ENCODE measurements at places on chromosomes 16 and 17. TPM values are rescaled to one million over a fixed set of nuclear protein-coding genes. Genes with fewer than 3 reads are reported as not detected.

GRCh38 chr17:63786971-63787711 is 13.2 kb downstream of the DDX42 start:
- no peak overlapping the region for H3K4me3 ChIP-seq
- H3K36me3 ChIP-seq: peaks cover 23% of the 10 kb centered on the region
- H3K4me1 ChIP-seq: peaks cover 47% of the 10 kb centered on the region
- DNase-seq: no peak
- no peaks in the 10 kb centered on the region for H3K27me3 ChIP-seq

- no peaks in the 10 kb centered on the region for H3K27me3 ChIP-seq
- H3K36me3 ChIP-seq: no peaks in the 10 kb centered on the region
- no peak overlapping the region for H3K27ac ChIP-seq
- peaks cover 13% of the 10 kb centered on the region for H3K4me1 ChIP-seq
- no peak overlapping the region for H3K4me3 ChIP-seq
Observed at GRCh38 chr17:61532826-61533225, 58.2 kb downstream of the NACA2 start.

GRCh38 chr17:21376759-21377690 is 868 bp downstream of the KCNJ12 start:
- H3K27ac ChIP-seq: no peak overlapping the region
- DNase-seq: no peak
- no peaks in the 10 kb centered on the region for H3K36me3 ChIP-seq
- 0 out of 2 replicates have a peak overlapping the region, but pooled peaks have one; percentile 4 for H3K4me3 ChIP-seq

DNA sequence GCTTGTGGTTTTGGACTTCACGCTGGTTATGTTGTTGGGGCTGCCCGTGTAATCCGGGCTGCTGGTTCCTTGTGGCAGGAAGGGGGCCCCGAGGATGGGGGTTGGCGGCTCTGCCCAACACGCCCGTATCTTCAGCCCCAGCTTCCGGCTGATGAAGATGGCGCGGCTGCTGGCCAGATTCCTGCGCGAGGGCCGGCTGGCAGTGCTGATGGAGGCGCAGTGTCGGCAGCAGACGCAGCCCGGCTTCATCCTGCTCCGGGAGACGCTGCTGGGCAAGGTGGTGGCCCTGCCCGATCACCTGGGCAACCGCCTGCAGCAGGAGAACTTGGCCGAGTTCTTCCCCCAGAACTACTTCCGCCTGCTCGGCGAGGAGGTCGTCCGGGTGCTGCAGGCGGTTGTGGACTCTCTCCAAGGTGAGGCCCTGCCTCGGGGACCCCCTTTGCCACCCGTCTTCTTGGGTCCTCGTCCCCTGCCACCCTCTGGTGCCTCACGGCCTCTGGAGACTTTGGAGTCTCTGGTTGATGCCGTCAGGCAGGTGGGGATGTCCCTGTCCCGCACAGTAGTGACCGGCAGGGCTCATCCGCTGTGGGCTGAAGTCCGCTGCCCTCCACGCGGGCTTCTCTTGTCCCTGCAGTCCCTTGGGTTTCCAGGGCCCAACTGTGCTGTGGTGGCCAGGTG is 2.2 kb downstream of the TELO2 start:
- H3K36me3 ChIP-seq: 0 out of 3 replicates have a peak, but pooled peaks cover 20% of the 10 kb centered on the region
- no peak overlapping the region for H3K4me3 ChIP-seq
- H3K27ac ChIP-seq: no peak overlapping the region
- no peak for DNase-seq
- H3K27me3 ChIP-seq: 0 out of 2 replicates have a peak, but pooled peaks cover 2% of the 10 kb centered on the region

DNA sequence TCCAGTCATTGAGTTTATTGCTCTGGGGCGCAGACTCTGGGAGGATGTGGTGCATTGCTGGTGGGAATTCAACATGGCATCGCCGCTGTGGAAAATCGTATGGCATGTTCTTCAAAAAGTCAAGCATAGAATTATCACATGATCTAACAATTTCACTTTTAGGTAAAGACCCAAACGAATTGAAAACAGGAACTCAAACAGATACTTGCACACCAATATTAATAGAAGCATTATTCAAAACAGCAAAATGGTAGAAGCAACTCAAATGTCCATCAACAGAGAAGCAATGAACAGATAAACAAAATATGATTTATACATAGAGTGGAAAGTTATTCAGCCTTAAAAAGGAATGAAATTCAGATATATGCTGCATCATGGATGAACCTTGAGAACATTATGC is 15.9 kb downstream of the PIK3R6 start:
- no peaks in the 10 kb centered on the region for H3K27me3 ChIP-seq
- no peak overlapping the region for H3K4me3 ChIP-seq
- H3K27ac ChIP-seq: no peak overlapping the region
- H3K4me1 ChIP-seq: peaks cover 5% of the 10 kb centered on the region
- H3K36me3 ChIP-seq: no peaks in the 10 kb centered on the region
- DNase-seq: no peak

DNA sequence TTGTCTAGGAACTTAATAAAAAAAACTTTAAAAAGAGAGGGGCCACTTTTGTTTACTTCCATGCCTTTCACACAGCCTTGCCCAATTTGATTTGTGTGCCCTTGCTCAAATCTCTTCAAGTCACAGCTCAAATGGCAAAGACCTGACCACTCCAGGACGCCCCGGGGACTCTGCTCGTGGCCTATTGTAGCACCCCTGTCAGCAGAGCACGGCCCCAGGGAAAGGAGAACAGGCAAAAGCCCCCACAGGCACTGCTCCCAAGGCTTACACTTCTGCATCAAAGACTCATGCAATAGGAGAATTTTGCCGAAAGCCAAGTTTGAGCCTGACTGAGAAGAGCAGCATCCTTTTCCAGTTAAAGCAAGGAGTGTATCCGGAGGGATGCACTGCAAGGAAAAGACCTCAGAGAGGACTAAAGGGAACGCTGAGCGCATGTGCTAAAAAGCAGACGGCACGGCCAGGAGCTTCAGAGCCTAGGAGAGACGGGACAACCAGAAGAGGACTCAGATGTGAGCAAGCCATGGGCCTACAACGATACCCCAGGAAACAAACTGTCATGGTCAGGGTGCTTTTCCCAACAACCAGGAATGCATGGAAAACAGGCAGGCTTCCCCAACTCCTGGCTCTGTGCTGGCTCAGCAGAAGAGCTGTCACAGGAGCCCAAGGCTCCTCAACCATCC is 8.2 kb downstream of the CREBBP start:
- peaks cover 61% of the 10 kb centered on the region for H3K4me1 ChIP-seq
- H3K4me3 ChIP-seq: no peak overlapping the region
- H3K27me3 ChIP-seq: no peaks in the 10 kb centered on the region
- H3K27ac ChIP-seq: no peak overlapping the region
- H3K36me3 ChIP-seq: no peaks in the 10 kb centered on the region

GRCh38 chr17:2800367-2800766 is 4.1 kb downstream of the RAP1GAP2 start:
- DNase-seq: no peak
- H3K4me1 ChIP-seq: no peaks in the 10 kb centered on the region
- H3K27me3 ChIP-seq: peaks cover 9% of the 10 kb centered on the region
- H3K36me3 ChIP-seq: no peaks in the 10 kb centered on the region
- no peak overlapping the region for H3K4me3 ChIP-seq

DNA sequence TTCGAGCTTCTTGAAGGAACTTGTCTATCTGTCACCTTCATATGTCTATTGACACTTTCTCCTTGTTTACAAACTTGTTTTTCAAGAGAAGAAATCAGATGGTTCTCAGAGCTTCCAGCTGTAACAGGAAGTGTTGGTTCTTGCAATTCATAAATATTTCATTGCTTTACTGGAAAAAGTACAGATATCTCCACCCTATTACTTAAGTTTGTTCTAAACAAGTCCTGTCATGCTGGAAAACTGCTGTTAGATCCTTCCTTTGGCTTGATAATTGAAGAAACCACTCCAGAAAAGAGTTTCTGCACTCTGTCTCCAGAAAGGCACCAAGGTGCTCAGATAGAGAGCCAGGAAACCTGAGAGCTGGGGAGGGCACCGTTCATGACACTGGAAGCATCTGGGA is 181.6 kb downstream of the DNAH9 start:
- H3K27me3 ChIP-seq: no peaks in the 10 kb centered on the region
- H3K4me3 ChIP-seq: no peak overlapping the region
- no peaks in the 10 kb centered on the region for H3K4me1 ChIP-seq
- no peak overlapping the region for H3K27ac ChIP-seq
- no peak for DNase-seq
- no peaks in the 10 kb centered on the region for H3K36me3 ChIP-seq

- H3K4me3 ChIP-seq: peak overlapping the region; percentile 32
- no peak for DNase-seq
- H3K27ac ChIP-seq: no peak overlapping the region
- H3K27me3 ChIP-seq: no peaks in the 10 kb centered on the region
- H3K4me1 ChIP-seq: peaks cover 97% of the 10 kb centered on the region
Observed at GRCh38 chr17:75078284-75079022, 9.3 kb upstream of the SLC16A5 start.

DNA sequence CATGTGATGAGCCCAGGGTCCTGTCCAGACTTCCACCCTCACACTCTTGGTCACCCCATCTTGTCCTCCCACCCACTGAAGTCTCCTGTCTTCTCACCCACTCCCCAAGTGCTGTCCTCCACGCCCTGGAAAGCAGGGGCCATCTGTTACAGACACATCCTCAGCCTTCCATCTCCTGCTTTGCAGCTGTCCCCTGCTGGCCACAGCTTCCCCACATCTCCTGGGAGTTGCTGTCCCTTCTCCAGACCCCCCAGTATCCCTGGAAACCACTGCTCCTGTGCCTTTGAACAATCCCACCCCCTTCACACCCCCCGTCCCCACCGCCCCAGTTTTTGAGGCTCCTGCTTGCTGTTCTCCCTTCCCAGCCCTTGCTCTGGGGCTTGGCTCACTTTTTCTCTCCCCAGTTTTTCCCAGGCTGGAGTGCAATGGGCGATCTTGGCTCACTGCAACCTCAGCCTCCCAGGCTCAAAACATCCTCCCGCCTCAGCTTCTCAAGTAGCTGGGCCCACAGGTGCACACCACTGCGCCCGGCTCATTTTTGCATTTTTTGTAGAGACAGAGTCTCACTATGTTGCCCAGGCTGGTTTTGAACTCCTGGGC is 30.4 kb upstream of the ZFP90 start:
- peaks cover 19% of the 10 kb centered on the region for H3K4me1 ChIP-seq
- no peak for DNase-seq
- no peak overlapping the region for H3K27ac ChIP-seq
- no peaks in the 10 kb centered on the region for H3K36me3 ChIP-seq
- peaks cover 45% of the 10 kb centered on the region for H3K27me3 ChIP-seq

TMEM238L gene
- not detected for total RNA-seq

- peak overlapping the region; percentile 91 for H3K27ac ChIP-seq
- peak overlapping the region; percentile 43 for H3K4me3 ChIP-seq
- no peaks in the 10 kb centered on the region for H3K36me3 ChIP-seq
- DNase-seq: peak; percentile 63
- H3K27me3 ChIP-seq: no peaks in the 10 kb centered on the region
Observed at GRCh38 chr17:50909765-50910605, 43.8 kb upstream of the TOB1 start.

DNA sequence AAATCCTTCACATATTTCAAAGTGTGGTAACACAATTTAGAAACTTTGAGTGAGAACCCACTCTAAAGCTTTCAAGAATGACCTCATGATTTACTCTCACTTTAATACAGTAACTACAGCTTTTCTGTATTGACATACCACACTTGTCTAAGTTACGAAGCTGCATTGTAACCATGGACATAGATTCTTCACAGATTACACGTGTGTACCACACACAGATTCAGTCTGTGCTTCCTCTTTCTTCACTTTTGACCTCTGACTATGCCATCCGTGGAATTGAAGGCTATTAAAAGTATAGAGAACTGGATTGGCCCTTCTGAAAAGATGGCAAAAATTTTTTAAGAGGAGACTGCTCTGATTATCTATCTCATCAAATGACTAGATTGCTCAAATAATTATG is 172.7 kb downstream of the TANC2 start:
- H3K4me1 ChIP-seq: no peaks in the 10 kb centered on the region
- H3K27ac ChIP-seq: no peak overlapping the region
- no peak for DNase-seq
- H3K27me3 ChIP-seq: peaks cover 1% of the 10 kb centered on the region
- no peaks in the 10 kb centered on the region for H3K36me3 ChIP-seq

HSPB9 gene
- 0.24 TPM for total RNA-seq

DNA sequence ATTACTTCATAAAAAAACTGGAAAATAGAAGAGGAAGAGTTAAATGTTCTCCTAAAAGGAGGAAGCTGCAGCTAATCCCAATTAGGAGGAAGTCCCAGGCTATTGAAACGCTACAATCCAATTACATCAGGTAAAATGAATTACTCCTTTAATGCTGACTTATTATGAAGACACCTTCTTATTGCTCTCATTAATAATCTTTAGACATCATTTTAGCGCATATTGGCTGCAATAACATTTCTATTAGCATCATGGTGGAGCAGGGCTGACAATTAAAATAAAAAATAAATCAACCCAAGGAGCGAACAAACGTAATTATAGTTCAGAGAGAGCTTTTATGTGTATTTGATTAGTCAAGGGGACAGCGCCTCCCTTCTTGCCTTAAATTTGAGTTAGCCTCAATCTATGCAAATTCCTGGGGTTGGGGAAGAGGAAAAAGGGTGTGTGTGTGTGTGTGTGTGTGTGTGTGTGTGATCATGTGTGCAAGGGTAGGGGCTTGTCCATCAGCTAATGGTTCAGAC is 109.0 kb upstream of the IRX6 start:
- H3K36me3 ChIP-seq: no peaks in the 10 kb centered on the region
- DNase-seq: no peak
- H3K4me3 ChIP-seq: no peak overlapping the region
- no peaks in the 10 kb centered on the region for H3K4me1 ChIP-seq
- 0 out of 3 replicates have a peak, but pooled peaks cover 5% of the 10 kb centered on the region for H3K27me3 ChIP-seq

- H3K27ac ChIP-seq: no peak overlapping the region
- H3K36me3 ChIP-seq: no peaks in the 10 kb centered on the region
- H3K4me3 ChIP-seq: no peak overlapping the region
- H3K4me1 ChIP-seq: peaks cover 32% of the 10 kb centered on the region
Observed at GRCh38 chr16:56974549-56975300, 13.0 kb downstream of the CETP start.

CIAPIN1 gene
- 113 TPM for total RNA-seq

P2RX1 gene
- total RNA-seq: not detected

RNF157 gene
- total RNA-seq: 1.5 TPM

- H3K4me3 ChIP-seq: no peak overlapping the region
- DNase-seq: no peak
- H3K4me1 ChIP-seq: no peaks in the 10 kb centered on the region
- H3K36me3 ChIP-seq: peaks cover 78% of the 10 kb centered on the region
Observed at GRCh38 chr17:40260528-40260927, 27.2 kb upstream of the CDC6 start.

DNA sequence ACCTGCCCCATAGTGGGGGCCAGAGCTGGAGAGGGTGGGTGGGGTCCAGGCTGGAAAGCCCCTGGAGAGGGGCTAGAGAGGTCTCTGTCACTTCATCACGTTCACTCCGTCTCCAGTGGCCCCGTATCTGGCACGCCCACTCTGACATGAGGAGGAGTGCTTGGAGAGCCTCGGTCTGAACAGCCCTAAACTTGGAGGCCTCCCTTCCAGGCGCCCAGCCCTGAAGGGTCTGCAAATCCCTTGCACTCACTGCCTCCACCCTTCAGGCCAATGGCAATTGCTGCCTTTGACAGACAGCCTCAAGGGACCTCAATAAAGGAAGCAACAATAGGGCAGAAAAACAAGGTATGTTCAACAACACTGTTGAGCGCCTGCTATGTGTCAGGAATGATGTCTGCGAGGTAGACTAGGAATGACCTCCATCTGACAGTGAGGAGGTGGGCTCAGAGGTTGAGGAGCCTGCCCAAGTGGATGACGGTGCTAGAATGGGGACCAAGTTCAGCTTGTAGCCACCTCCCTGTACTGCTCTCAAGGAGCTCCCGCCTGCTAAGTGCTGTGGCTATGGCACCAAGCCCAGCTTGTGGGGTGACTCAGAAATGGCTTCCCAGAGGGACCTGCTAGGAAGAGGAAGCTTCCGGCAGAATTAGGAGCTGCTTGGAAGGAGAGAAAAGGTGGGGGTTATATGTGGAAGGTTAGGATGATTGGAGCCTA is 2.9 kb upstream of the EPX start:
- H3K4me3 ChIP-seq: no peak overlapping the region
- no peak overlapping the region for H3K27ac ChIP-seq
- H3K36me3 ChIP-seq: no peaks in the 10 kb centered on the region
- DNase-seq: no peak
- peaks cover 54% of the 10 kb centered on the region for H3K27me3 ChIP-seq

GRCh38 chr16:1006781-1007180 is 25.2 kb downstream of the SOX8 start:
- H3K27ac ChIP-seq: no peak overlapping the region
- no peak overlapping the region for H3K4me3 ChIP-seq
